ENCODE measurements at places on chromosomes 5 and 9. TPM values are rescaled to one million over a fixed set of nuclear protein-coding genes. Genes with fewer than 3 reads are reported as not detected.

- peak; percentile 17 for DNase-seq
These were observed 1.3 kb upstream of the PTPDC1 start for GRCh38 chr9:94082956-94083355.

The CTSV gene
- 7.7 TPM for total RNA-seq

The C9orf153 gene
- total RNA-seq = not detected

The EQTN gene
- total RNA-seq = 1.0 TPM

The DPH7 gene
- total RNA-seq = 14.3 TPM

DNA sequence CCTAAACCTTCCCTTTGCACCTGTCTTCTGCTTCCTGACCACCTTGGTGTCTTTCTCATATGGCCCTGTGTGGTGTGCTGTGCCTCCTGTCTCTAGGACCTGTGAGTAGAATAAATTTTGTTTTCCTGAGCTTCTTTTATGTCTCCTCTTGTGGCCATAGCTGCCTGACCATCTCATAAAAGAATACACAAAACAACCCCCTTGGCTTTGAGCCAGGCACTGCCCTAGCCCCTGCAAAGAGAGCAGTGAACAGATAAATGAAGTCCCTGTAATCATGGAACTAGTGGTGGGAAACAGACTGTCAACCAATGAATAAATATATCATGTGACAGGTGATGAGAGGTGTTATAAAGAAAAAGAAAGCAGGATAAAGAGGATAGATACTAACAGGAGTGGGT lies 485.1 kb downstream of the CSNK1G3 start:
- no peak for DNase-seq

DNA sequence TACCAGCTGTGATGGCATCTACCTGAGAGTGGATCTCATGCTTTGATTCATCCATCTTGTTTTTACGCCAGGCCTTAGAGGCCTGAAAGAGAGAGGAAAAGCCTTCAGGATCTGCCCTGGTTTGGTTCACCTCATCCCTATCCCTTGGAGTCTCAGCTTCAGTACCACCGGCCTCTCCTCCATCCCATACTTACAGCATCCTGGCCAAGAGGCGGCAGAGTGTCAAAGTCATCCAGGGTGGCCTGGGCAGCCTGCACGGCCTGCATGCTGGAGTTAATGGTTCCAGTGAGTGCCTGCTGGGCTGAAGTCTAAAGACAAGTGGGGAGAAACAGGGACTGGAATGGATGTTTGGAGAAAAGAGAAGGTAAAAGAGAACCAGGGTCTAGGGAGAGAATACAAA lies 12.4 kb downstream of the TLN1 start:
- no peak for DNase-seq

DNA sequence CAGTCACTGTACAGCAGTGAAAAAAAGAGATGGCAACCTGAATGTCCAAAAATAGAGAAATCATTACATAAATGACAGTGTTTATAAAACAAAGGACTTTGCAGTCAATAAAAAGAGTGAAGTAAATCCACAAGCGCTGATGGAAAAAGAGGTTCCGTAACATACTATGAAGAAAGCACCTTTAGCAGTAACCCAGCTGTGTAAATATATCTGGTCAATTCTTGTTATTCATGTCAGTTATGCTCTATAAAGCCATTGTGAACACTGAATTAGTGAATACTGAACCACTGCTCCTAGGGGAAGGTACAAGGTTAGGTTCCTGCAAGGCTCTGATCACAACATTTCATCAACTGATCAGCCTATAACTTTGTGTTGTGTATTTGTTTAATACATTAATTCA lies 39.5 kb downstream of the CCNJL start:
- DNase-seq = no peak

DNA sequence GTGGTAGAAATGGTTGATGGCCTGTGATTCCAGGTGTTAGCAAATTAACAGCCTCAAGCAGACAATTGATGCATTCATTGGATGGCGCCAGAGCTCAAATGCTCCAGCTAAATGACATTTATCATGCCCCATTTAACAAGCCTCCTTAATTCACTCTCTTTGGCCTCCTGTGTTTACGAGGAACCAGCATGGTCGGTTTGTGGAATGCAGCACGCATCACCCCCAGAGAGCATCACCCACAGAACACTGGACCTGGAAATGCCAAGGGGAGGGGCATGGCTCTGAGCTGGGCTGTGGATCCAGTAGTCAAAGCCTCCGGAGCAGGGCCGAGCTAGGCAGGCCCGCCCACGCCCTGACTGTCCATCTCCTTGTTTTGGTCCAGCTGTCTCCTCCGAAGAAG lies 434.0 kb downstream of the GADD45G start:
- DNase-seq = peak; percentile 27

DNA sequence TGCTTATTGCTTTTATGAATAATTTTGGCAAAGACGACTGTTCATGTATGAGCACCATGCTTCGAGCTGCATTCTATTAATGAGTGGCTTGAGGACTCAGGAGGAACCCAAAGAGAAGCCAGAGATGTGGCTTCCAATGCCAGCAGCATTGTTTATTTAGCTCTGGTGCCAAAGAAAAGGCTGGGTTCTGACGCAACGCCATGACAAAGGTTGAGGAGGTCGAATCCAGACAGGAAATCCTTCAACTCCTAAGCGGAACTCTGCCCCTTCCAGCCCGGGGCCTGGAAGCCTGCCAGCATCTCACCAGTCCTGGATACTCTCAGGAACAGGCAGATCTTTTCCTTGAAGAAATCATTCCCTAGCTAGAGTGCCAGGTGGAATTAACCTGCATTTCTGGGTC lies 104.4 kb downstream of the ARHGAP26 start:
- peak; percentile 97 for DNase-seq

GRCh38 chr9:95507464-95508241 lies 9.1 kb downstream of the PTCH1 start:
- peak; percentile 47 for DNase-seq

Measured in stomach (tissue), 19 donors.